ENCODE measurements at places on chromosomes 12 and 14. TPM values are rescaled to one million over a fixed set of nuclear protein-coding genes. Genes with fewer than 3 reads are reported as not detected.

Gene ADAM21
- total RNA-seq, result not detected

Gene PLCZ1
- not detected for total RNA-seq

Gene LRP1
- 1.1 TPM for total RNA-seq

Gene TMX1
- total RNA-seq, result 45.9 TPM

Gene BATF
- total RNA-seq, result 149 TPM

Gene PPM1A
- total RNA-seq, result 49.4 TPM

Gene SERPINA9
- not detected for total RNA-seq

Gene VSIG10
- total RNA-seq, result 5.2 TPM

Gene SLC22A17
- 3.8 TPM for total RNA-seq

Gene HOXC10
- not detected for total RNA-seq

Gene ZC2HC1C
- 1.3 TPM for total RNA-seq

Gene SLC2A13
- 2.2 TPM for total RNA-seq

Gene SLCO1B1
- total RNA-seq, result not detected

Gene KCNK13
- total RNA-seq, result 0.07 TPM

Gene KITLG
- not detected for total RNA-seq

Gene RPGRIP1
- total RNA-seq, result not detected

Gene GDF3
- total RNA-seq, result not detected

Gene IGFBP6
- not detected for total RNA-seq

Gene BCL11B
- 95.8 TPM for total RNA-seq

Gene MAP1LC3B2
- total RNA-seq, result 2.3 TPM

Gene MUCL1
- not detected for total RNA-seq

Gene TAS2R7
- not detected for total RNA-seq

Gene STYK1
- 0.96 TPM for total RNA-seq

Gene DEGS2
- not detected for total RNA-seq

Gene NDRG2
- total RNA-seq, result 4.6 TPM

Gene PRPH
- not detected for total RNA-seq

Gene TMEM106C
- 106 TPM for total RNA-seq

Gene SLC17A8
- not detected for total RNA-seq

Gene SLC6A13
- 0.95 TPM for total RNA-seq

Gene EEF1AKMT3
- 4.2 TPM for total RNA-seq

Gene TRIM9
- total RNA-seq, result 0.22 TPM

Gene ERBB3
- total RNA-seq, result 1.3 TPM

Gene PIGH
- total RNA-seq, result 19.1 TPM

Gene ADCY4
- 5.3 TPM for total RNA-seq

Gene AQP5
- total RNA-seq, result not detected

Gene JPH4
- not detected for total RNA-seq

Gene GPR65
- total RNA-seq, result 13.8 TPM

Gene PIK3C2G
- not detected for total RNA-seq

Gene CLEC2D
- total RNA-seq, result 407 TPM

Gene PPTC7
- 39.8 TPM for total RNA-seq

Gene TROAP
- total RNA-seq, result 62.2 TPM

Gene SLC8A3
- 0.29 TPM for total RNA-seq

Gene TAMALIN
- 3.9 TPM for total RNA-seq

Gene POTEM
- total RNA-seq, result not detected

Gene VAMP1
- 39.9 TPM for total RNA-seq

Gene SVOP
- total RNA-seq, result not detected

Gene C1S
- total RNA-seq, result 2.7 TPM

Gene C12orf60
- 1.8 TPM for total RNA-seq

Gene A2M
- total RNA-seq, result not detected

Gene NTN4
- not detected for total RNA-seq

Gene GALNT9
- total RNA-seq, result not detected

Gene CCDC85C
- 9.8 TPM for total RNA-seq

Gene MYBPC1
- not detected for total RNA-seq

Gene NGB
- not detected for total RNA-seq

Gene RFX4
- not detected for total RNA-seq

Gene ANKS1B
- total RNA-seq, result 0.46 TPM

Gene TAS2R30
- total RNA-seq, result 4.2 TPM

Gene CEBPE
- 0.34 TPM for total RNA-seq

Gene MBIP
- total RNA-seq, result 22.6 TPM
